ENCODE measurements at places on chromosomes 13 and 19. TPM values are rescaled to one million over a fixed set of nuclear protein-coding genes. Genes with fewer than 3 reads are reported as not detected.

GRCh38 chr19:20471431-20471830, 94.2 kb downstream of the ZNF737 start:
- no peak for DNase-seq
- no peak overlapping the region for H3K4me3 ChIP-seq
- H3K4me1 ChIP-seq: peaks cover 19% of the 10 kb centered on the region

DNA sequence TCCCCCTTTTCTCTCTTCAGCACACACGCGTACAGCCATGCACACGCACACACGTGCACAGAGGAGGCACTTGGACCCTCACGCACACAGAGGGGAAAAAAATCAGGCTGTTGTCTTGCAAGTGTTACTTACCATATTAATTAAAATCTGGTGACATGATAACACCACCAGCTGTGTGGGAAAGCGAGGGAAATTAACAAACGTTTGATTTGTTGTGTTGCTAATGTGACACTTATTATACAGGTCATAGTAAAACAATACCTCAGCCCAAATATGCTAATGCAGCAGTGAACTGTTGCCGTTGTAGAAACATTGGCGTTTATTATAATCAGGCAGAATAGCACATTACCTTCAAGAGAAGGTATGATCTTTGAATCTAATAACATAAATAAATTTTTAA, 211.7 kb downstream of the TEX29 start:
- DNase-seq: no peak
- no peak overlapping the region for H3K4me3 ChIP-seq
- no peak overlapping the region for H3K27ac ChIP-seq
- peaks cover 90% of the 10 kb centered on the region for H3K27me3 ChIP-seq
- H3K4me1 ChIP-seq: peaks cover 14% of the 10 kb centered on the region

DNA sequence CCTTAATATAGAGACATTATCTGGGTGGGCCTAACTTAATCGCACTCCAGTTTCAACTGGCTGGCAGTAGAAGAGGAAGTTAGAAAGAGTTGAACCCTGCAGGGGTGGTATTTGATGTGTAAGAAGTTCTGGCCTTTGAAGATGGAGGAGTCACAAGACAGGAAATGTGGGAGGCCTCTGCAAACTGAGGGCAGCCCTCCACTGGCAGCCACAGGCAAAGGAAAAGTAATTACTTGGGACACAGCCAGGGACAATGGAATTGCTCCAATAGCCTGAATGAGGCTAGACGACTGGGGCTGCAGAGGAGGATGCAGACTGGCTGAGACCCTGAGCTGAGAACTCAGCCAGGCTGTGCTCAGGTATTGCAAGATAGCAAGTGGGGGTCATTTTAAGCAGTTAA, 703.3 kb upstream of the ARGLU1 start:
- no peak overlapping the region for H3K27ac ChIP-seq
- no peak overlapping the region for H3K4me3 ChIP-seq
- DNase-seq: no peak
- no peaks in the 10 kb centered on the region for H3K4me1 ChIP-seq

GRCh38 chr19:48302600-48302959, 22.8 kb upstream of the EMP3 start:
- H3K36me3 ChIP-seq: no peaks in the 10 kb centered on the region
- H3K4me3 ChIP-seq: no peak overlapping the region
- no peak overlapping the region for H3K27ac ChIP-seq
- peaks cover 12% of the 10 kb centered on the region for H3K27me3 ChIP-seq

- peaks cover 2% of the 10 kb centered on the region for H3K36me3 ChIP-seq
- no peaks in the 10 kb centered on the region for H3K4me1 ChIP-seq
- no peak for DNase-seq
- H3K4me3 ChIP-seq: no peak overlapping the region
Measured at GRCh38 chr13:74005320-74006157, 128.7 kb downstream of the KLF12 start.

DNA sequence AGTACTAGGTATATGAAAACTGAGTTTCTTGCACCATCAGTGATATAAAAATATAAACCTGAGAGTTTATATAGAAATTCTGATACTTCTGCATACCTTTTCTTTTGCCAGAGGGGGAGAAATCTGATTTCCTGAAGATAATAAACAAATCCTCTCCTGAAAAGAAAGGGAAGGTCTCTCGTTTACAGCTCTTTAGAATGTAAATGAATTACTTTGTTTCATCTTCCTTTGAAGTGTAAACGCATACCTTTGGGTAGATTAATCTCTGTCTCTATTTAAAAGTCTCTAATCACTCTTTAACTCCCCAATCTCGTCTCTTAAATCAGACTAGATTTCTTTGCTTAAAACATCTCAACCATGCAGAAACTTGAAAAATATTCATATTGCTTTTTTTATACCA, 1092.9 kb downstream of the SLITRK5 start:
- H3K36me3 ChIP-seq: no peaks in the 10 kb centered on the region
- no peaks in the 10 kb centered on the region for H3K27me3 ChIP-seq
- peaks cover 3% of the 10 kb centered on the region for H3K4me1 ChIP-seq
- no peak overlapping the region for H3K4me3 ChIP-seq
- no peak overlapping the region for H3K27ac ChIP-seq

GRCh38 chr13:78686461-78686860, 27.5 kb upstream of the OBI1 start:
- H3K36me3 ChIP-seq: no peaks in the 10 kb centered on the region
- H3K4me3 ChIP-seq: no peak overlapping the region
- no peaks in the 10 kb centered on the region for H3K4me1 ChIP-seq
- no peak overlapping the region for H3K27ac ChIP-seq

GRCh38 chr13:46388308-46388707, 1.3 kb upstream of the RUBCNL start:
- no peak overlapping the region for H3K27ac ChIP-seq
- H3K36me3 ChIP-seq: no peaks in the 10 kb centered on the region
- peaks cover 68% of the 10 kb centered on the region for H3K27me3 ChIP-seq
- peaks cover 12% of the 10 kb centered on the region for H3K4me1 ChIP-seq

GRCh38 chr19:1612114-1613086, 7.1 kb upstream of the UQCR11 start:
- no peaks in the 10 kb centered on the region for H3K27me3 ChIP-seq
- no peak overlapping the region for H3K27ac ChIP-seq
- H3K4me3 ChIP-seq: no peak overlapping the region
- H3K4me1 ChIP-seq: no peaks in the 10 kb centered on the region

DNA sequence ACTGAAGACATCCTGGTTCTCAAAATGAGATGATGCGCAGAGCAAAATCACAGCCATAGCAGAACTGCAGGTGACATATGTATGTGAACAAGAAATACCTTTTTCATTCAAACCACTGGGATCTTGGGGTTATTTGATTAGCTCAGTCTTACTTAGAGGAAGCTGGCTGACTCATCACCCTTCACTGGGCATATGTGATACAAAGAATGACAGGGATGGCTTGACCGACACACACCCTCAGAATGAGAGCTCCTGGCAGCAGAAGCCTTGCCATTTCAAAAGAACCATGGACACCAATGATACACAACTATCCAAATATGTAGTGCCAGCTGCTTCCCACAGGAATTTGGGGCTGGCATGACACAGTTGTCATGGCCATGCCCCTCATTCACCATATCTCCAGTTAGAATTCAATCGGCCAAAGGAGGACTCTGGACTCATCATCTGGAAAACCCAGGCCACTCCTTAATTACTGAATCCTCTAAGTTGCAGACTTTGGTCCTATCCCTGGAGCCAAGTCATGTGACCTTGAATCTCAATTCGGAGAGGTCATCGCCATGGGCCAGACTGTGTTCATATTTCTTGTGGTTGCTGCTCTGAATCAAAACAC, 115.8 kb downstream of the KATNAL1 start:
- H3K4me1 ChIP-seq: peaks cover 21% of the 10 kb centered on the region
- DNase-seq: no peak
- no peak overlapping the region for H3K27ac ChIP-seq
- no peaks in the 10 kb centered on the region for H3K36me3 ChIP-seq
- no peak overlapping the region for H3K4me3 ChIP-seq
- H3K27me3 ChIP-seq: peaks cover 4% of the 10 kb centered on the region

GRCh38 chr19:19059018-19059836, 4.6 kb upstream of the SLC25A42 start:
- peaks cover 3% of the 10 kb centered on the region for H3K4me1 ChIP-seq
- DNase-seq: no peak
- H3K27ac ChIP-seq: no peak overlapping the region
- H3K27me3 ChIP-seq: no peaks in the 10 kb centered on the region
- no peak overlapping the region for H3K4me3 ChIP-seq

DNA sequence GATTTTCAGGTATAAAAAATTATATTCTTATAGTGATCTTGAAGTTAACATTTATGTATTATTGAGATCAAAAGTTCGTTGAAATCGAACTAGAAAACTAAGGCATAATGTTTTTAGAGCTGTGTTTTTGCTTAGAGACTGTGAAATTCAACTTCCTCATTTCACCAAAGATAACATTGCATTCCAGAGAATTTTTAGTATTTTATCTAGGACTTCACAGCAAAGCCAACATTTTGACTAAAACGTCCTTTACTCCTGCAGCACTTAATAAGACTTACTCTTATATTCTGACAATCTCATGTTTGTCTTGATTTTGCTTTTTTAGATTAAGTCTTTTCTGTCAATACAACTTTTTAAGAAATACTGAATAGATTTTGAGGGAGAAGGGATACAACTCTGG, 4.7 kb downstream of the KCTD4 start:
- no peak overlapping the region for H3K4me3 ChIP-seq
- H3K4me1 ChIP-seq: peaks cover 6% of the 10 kb centered on the region
- no peaks in the 10 kb centered on the region for H3K27me3 ChIP-seq
- H3K27ac ChIP-seq: no peak overlapping the region
- peaks cover 4% of the 10 kb centered on the region for H3K36me3 ChIP-seq
- DNase-seq: no peak

- no peak for DNase-seq
- H3K36me3 ChIP-seq: peaks cover 8% of the 10 kb centered on the region
- no peak overlapping the region for H3K4me3 ChIP-seq
Measured at GRCh38 chr19:39172700-39173501, 23.9 kb upstream of the NCCRP1 start.

GRCh38 chr19:41821003-41821735, 23.3 kb downstream of the LYPD4 start:
- no peaks in the 10 kb centered on the region for H3K36me3 ChIP-seq
- no peaks in the 10 kb centered on the region for H3K4me1 ChIP-seq
- no peak for DNase-seq

- no peaks in the 10 kb centered on the region for H3K27me3 ChIP-seq
- peaks cover 3% of the 10 kb centered on the region for H3K4me1 ChIP-seq
- no peak overlapping the region for H3K27ac ChIP-seq
- no peak for DNase-seq
- H3K4me3 ChIP-seq: no peak overlapping the region
Measured at GRCh38 chr13:69199664-69200063, 908.0 kb upstream of the ATXN8OS start.

The ZNF90 gene
- total RNA-seq: 53.8 TPM

The UPK1A gene
- total RNA-seq: not detected

The IL11 gene
- total RNA-seq: 2.8 TPM

The ZNF222 gene
- 10.0 TPM for total RNA-seq

The KLK12 gene
- total RNA-seq: 0.44 TPM

The SULT2A1 gene
- total RNA-seq: not detected

Measured in progenitor cell of endocrine pancreas (in vitro differentiated cells).